Activated CD4-positive, CD25-positive, alpha-beta regulatory T cell treated with anti-CD3 and anti-CD28 coated beads, Interleukin-2, amount 50 U/mL, for 16 hours (primary cell): ENCODE measurements at places on chromosomes 3 and 15.
A peak's percentile ranks its signal among the peaks of the same experiment; 100 is the strongest.

DNA sequence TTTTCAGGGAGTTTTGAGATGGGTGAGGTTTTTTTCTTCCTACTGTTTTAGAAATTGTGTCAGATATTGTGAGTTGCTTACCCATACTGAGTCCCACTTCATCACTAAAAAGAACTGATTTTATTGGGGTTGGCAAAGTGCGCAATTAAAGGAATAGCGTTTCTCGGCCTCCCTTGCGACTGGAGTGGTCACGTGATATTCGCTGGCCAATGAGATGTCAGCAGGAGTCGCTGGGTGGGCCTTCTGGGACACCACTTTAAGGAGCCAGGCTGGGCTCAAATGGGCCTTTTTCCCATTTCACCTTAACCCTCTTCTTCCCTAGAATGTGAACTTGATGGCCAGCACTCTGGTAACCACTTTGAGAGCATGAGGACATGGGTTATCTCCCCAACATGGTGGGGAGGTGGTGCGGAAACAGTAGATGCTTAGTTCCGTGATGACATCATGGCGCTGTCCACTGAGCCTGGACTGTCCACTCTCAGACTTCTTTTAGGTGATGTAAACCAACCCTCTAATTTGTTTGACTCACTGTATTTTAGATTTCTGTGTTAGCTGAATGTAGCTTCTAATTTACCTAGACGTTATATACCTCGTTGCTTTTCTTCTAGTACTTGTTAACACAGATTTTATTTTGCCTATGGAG lies 13.2 kb upstream of the IQCF5 start:
- DNase-seq = no peak

GRCh38 chr3:60746043-60746638 lies 505.1 kb downstream of the FHIT start:
- no peak for DNase-seq

GRCh38 chr3:74302969-74303368 lies 311.5 kb downstream of the CNTN3 start:
- DNase-seq = no peak

GRCh38 chr3:15646851-15647511 lies 45.4 kb downstream of the BTD start:
- no peak for DNase-seq

DNA sequence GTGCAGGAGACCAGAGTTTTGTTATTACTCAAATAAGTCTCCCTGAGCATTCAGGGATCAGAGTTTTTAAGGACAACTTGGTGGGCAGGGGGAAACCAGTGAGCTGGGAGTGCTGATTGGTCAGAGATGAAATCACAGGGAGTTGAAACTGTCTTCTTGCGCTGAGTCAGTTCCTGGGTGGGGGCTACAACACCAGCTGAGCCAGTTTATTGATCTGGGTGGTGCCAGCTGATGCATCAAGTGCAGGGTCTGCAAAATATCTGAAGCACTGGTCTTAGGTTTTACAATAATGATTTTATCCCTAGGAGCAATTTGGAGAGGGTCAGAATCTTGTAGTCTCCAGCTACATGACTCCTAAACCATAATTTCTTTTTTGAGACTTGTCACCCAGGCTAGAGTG lies 13.8 kb upstream of the ZNF662 start:
- DNase-seq = no peak

GRCh38 chr3:190586631-190587011 lies 72.7 kb downstream of the IL1RAP start:
- peak; percentile 19 for DNase-seq

GRCh38 chr3:54988302-54988837 lies 60.5 kb upstream of the LRTM1 start:
- no peak for DNase-seq

GRCh38 chr3:187957582-187957981 lies 196.4 kb upstream of the LPP start:
- DNase-seq = no peak

- no peak for DNase-seq
Observed at GRCh38 chr3:68973639-68974038, 39.8 kb downstream of the EOGT start.

DNA sequence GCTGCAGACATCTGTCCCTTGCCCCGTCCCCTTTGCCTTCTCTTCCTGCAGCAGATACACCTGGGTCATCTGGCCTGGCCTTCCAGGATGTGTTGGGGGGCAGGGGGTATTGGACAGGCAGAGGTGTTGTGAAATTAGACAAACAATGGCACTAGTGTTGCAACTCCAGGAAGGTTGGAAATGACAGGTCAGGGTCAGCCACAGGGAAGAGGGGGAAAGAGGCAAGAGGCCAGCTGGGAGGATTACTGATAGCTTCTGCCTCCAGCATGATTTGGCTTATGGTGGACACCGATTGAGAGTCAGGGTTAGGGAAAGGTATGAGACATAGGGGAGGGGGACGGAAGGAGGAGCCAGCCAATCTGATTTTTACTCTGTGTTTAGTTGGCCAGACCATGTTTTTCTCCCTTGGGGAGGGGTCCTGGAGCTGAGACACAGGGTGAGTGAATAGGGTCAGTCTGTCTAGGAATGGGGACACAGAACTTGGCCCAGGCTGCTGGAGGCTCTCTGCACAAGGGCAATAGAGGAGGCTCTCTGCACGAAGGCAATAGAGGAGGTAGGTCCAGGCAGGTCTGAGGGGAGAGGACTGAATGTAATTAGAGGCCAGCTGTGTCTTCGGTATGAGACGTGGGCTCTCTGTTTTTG lies 3.4 kb upstream of the ATP2B2 start:
- DNase-seq = no peak

DNA sequence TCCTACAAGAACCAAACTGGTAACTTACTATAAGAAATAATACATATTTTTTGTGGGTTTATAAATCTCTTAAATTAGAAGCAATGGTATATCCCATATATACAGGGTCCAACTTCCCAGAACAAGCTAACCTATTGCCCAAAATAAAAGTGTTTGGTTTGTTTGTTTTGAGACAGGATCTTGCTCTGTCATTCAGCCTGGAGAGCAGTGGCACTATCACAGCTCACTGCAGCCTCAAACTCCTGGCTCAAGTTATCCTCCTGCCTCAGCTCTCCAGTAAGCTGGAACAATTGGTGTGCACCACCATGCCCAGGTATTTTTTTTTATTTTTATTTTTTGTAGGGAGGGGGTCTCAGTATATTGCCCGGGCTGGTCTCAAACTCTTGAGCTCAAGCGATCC lies 135.4 kb downstream of the TFDP2 start:
- no peak for DNase-seq

DNA sequence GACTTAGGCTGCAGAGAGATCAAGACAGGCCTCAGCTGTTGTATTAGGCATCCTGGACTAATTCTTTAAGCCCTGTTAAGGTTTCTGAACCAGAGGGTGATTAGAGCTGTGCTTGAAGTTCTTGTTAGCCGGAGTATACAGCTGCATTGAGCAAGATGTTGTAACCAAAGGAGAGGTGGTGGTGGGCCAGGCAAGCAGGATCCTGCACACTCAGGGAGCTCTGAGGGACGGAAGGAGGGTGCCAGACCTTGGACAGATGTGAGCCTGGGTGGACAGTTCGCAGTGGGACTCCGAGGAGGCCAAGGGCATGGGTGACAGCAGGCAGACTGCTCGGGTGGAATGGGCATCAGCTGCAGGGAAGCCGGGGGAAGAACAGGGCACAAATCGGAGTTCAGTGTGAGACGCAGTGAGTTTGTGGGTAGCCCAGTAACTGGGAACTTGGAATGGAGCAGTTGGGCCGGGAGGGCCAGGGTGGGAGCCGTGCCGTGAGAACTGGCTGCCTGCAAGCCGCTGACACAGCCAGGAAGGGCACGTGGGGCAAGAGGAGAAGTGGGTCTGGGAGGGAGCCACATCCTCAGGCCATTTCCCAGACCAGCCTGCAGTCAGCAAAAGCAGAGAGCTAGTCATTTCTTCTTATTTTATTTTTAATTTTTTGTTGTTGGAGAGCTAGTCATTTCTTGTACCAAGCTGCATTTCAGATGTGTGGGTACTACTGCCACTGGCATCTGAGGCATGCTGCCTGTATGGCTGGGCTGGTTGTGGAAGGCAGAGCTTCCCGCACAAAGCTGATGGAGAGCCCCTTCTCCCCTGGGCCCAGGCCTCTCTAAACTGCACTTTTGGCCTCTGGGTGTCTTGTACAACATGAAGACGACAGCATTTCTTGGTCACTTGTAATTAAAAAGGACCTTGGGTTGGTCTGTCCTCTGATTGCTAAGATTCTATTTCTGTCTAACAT lies 61.0 kb downstream of the PGPEP1L start:
- DNase-seq = no peak
